ENCODE measurements at places on chromosomes 2 and 18.

DNA sequence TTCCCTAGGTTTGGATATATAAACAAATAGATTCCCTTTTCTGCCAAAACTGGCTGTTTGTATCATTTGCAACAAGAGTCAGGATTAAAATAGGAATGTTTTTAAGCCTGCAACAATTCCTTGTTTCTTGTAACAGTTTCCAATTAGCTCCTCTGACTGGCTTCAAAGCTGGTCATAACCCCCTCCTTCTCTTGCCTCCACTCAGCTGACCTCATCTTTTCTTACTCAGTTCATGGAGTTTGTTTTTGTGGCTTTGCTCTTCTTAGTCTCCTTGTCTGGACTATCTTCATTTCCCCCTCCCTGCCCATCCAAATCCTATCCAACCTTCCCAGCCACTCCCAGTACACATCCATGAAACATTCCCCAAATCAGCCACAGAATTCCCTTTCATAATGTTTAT lies 14.3 kb upstream of the RAPH1 start:
- DNase-seq: no peak

DNA sequence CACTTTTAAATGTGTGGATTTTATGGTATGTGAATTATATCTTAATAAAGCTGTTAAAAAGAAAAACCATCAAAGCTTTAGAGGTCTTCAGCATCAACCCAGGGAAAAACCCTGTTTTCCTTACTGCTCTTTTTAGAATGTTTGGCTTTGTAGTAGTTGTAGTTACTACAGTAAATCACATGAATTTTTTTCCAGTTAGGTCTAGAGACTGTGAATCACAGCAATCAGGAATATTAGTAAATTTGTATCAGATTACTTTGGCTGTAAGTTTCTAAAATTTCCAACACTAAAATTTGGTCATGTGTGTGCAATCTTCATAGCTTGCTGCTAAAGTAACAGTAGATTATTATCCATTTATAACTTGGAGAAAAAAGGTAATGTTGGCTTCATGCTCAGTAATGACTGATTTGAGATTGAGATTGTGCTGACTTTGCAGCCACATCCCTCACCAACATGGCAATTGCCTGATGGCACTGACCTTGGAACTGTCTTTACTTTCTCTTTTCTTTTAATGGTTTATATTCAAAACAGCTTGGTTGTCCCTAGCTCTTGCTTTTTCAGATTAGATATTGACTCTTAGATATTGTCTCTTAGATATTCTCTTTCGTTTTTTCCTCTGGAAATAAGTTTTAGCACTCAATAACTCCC lies 41.1 kb downstream of the LCLAT1 start:
- DNase-seq: no peak

- no peak for DNase-seq
Observed at GRCh38 chr2:187708272-187708671, 154.0 kb upstream of the TFPI start.

GRCh38 chr18:21474621-21475020 lies 125.9 kb downstream of the ESCO1 start:
- no peak for DNase-seq

- DNase-seq: no peak
Observed at GRCh38 chr2:23114299-23114698, 270.7 kb upstream of the KLHL29 start.

- DNase-seq: no peak
Observed at GRCh38 chr2:234971496-234971895, 19.7 kb downstream of the SH3BP4 start.
